ENCODE measurements at places on chromosomes 2 and 18. TPM values are rescaled to one million over a fixed set of nuclear protein-coding genes. Genes with fewer than 3 reads are reported as not detected.

The FAP gene
- total RNA-seq = 272 TPM

The SPIRE1 gene
- 26.4 TPM for total RNA-seq

The KIAA2012 gene
- 0.09 TPM for total RNA-seq

The LBX2 gene
- 1.3 TPM for total RNA-seq

The KCNG3 gene
- not detected for total RNA-seq

The COLEC12 gene
- 0.28 TPM for total RNA-seq

The C1GALT1C1L gene
- 0.74 TPM for total RNA-seq

All from smooth muscle cell of the umbilical artery (primary cell).